ENCODE measurements at places on chromosomes 3 and 15.
A peak's percentile ranks its signal among the peaks of the same experiment; 100 is the strongest.

- DNase-seq, result no peak
Observed at GRCh38 chr3:84109911-84110310, 848.9 kb upstream of the CADM2 start.

DNA sequence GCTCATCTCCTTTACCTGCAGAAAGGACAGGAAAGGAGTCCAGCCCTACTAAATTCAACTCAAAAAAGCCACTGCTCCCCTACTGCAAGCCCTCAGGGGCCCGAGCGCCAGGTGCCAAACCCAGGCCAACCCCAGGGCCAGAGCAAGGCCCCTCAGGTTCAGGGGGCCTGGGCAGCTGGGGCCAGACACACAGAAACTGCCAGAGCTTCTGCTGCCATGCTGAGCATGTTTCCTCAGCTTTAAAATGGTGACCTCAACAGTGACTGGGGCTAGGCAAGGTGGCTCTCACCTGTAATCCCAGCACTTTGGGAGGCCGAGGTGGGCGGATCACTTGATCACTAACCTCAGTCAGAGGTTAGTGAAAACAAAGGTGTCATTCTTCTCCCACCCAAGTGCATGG, 38.8 kb downstream of the KLHL25 start:
- DNase-seq, result no peak

DNA sequence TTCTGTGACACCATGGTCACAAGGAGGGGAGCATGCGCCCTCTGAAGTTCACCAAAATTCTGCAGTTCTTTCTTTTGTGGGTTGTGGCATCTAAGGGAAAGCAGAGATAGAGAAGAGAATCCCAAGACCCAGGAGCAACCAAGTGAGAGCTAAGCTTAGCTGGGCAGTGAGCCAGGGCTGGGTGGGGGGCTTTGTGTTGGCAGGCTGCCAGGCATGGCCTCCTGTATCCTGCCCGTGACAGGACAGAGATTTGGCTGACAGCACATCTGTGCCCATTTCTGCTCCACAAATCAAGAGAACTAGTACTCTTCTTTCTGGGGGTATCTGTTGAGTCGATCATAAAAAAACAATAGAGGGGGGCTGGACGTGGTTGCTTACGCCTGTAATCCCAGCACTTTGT, 66.2 kb downstream of the NMNAT3 start:
- DNase-seq, result no peak

DNA sequence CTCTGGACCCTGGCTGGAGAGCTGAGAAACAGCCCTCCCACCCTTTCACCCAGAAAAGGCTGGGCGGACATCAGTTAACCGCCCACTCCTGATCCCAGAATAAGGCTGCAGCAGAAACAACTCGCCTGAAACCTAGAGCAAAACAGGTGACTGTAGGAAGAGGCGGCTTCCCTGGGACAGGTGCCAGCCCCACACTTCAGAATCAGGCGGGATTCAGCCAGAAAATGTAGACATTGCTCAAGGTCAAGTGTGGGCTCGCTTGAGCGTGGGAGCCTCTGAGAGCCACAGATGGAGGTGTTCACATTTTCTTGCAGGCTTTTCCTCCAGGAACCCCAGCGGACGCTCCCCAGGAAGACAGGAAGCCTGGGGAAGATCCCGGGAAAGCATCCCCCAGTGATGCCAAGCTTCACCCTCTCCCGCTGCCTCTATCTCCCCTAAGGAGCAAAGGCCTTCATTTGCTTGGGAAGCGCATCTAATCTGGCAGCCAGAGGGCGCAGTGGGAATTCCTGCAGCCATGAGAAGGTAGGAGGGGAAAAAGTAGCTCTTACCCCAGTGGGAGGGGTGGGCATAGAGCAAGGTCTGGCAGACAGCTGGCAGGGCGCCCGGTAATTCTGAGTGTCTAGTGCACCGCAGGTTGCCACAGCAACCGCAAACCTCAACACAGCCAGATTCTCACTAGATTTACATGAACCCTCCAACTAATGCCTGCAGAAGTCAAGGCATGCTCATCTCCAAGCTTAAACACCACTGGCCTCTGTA, 77.7 kb downstream of the OCA2 start:
- DNase-seq, result peak; percentile 89

- no peak for DNase-seq
Observed at GRCh38 chr15:72203507-72203837, 5.9 kb upstream of the GRAMD2A start.

- no peak for DNase-seq
Observed at GRCh38 chr3:165827883-165828282, 9.3 kb downstream of the BCHE start.

DNA sequence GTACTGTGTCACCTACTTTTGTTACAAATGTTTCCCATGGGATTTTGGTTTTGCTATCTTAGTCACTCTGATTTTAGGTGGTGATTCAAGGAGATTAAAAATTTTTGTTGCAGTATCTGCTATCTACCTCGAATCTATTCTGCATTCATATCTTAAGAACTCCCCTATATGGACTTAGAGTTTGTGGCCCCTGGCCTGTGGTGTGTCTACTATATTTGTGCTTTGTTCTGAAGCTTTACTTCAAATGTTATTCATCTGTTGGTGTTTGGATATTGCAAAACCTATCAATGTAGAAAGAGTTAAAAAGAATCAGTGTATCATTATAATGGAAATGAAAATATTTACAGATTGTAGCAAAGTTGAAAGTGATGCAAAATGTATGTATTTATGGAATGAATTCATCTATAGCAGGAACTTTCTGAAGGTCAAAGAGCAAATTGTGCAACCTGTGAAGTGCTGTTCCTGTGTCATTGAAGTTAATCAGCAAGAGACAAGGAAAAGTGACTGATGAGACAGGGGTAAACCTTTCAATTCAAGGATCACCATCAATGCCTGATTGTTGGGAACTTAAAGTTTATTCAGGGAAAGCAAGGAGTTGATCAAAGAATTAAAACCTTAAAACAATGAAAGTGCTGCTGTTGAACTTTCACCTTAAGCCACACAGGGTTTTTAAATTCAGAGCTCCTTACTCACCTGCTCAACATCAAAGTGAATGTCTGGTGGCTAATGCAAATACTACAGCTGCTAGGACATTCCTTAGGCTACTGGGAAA, 71.0 kb downstream of the SLMAP start:
- DNase-seq, result no peak

DNA sequence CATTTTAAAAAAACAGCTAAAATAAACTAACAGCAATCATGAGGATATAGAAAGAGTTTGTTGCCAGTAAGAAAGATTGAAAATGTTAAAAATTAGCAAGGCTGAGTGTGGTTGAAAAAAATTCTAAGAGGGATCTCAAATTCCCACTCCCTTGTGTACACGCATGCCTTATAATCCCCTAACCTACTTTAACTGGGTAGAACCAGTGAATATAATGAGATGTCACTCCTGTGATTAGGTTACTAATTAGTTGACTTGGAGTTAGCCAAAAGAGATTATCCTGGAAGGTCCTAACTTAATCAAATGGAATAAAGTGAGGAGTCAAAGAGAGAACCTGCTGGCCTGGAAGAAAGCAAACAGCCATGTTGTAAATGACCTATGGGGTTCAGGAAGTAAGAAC, 286.0 kb upstream of the TGFBR2 start:
- DNase-seq, result no peak

- no peak for DNase-seq
Observed at GRCh38 chr3:141686466-141687291, 51.4 kb upstream of the RNF7 start.

GRCh38 chr15:90829942-90830440, 38.4 kb upstream of the FURIN start:
- no peak for DNase-seq

DNA sequence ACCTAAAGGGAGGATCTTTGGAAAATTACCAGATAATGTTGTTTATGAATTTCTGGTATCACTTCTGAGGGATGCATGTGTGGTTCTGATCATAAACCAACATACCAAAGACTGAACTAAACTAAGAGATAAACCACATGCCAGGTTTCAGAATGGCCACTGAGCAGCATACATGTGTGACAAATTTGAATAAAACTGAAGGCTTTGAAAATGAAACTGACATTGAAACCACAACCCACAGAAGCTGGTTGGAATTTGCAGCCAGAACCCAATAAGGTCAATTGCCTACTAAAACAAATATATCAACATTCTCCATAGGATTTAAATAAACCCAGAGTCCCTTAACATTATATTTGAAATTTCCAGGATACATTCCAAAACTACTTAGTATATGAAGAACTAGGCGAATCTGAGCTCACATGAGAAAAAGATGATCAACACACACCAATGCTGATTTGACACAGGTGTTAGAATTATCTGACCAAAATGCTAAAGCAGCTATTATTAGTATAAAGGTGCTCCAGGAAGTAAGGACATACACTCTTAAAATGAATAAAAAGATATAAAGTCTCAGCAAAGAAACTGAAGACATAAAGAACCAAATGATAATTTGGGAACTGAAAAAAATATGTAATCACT, 125.0 kb downstream of the ZNF280D start:
- DNase-seq, result no peak

GRCh38 chr3:188006726-188007393, 147.1 kb upstream of the LPP start:
- no peak for DNase-seq
